ENCODE measurements at places on chromosomes 12 and 14.

DNA sequence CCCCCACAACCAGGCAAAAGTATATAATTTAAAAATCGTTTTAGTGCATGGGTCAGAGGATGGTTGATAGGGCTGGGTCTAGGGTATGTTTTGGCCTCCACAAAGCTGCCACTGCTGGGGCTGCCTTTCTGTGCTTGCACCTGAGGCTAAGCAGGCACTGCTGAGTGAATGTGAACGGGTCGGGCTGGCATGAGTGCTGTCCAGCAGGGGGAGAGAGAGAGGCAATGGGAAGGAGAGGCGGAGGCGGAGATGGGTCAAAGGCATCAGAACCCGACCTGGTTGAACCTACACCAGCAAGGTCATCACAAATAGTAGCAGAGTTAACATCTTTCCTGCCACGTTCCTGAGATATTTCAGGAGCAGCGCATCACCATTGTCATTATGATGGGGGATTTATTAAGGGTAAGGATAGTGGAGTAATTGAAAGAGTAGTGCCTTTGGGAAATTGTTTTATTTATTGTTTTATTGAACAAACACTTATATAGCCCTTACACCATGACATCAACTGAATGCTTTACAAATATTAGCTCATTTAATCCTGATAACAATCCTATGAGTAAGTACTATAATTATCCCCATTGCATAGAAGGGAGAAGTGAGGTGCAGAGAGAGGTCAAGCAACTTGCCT is 5.8 kb upstream of the NRXN3 start:
- no peak for DNase-seq

- no peak for DNase-seq
These were observed 19.0 kb upstream of the CLEC2A start for GRCh38 chr12:9951026-9951675.

DNA sequence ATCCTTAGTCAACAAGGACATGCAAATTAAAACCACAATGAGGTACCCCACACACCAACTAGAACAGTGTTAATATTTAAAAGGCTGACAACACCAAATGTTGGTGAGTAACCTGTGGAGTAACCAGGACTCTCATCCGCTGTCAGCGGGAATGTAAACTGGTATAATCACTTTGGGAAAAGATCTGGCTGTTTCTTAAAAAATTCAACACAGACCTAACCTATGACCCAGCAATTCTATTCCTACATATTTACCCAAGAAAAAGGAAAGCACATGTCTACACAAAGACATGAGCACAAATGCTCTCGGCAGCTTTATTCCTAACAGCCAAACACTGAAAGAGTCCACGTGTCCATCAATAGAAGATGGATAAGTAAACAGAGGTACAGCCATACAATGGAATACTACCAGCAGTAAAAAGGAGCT is 26.6 kb downstream of the NRDE2 start:
- no peak for DNase-seq

- DNase-seq: no peak
These were observed 194.6 kb upstream of the KRR1 start for GRCh38 chr12:75705749-75706711.

DNA sequence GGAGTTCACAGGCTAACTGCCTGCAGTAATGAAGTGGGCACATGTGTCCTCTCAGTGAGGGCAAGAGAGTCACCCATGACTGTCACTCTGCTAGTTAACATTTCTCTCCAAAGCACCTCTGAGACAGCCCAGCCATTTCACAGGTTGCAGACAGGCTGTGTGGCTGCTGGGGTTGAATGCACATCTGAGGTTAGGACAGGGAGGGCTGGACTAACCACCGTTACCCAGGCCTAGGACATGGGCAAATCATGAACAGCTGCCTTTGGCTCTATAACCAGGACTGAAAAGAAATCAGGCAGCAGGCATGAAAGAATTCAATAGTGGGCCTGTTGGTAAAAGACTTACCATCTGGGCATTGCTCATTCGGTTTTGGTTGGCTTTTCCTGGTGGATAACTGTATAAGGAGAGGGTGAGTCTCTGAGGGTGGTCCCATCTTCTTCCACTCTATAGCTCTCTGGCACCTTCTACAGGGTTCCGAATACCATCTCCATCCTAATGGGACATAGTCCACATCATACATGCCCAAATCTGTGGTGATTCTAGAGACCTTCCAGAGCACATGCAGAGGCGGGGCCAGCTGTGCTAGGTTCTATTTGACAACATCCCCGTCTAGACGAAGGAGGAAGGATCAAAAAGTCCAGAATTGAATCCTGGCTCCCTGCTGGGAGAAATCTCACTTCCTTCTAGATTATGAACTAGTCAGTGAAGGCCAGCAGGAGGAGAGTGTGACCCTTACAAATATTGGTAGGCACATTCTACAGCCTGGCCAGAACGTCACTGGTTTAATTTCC is 10.8 kb downstream of the CRACR2A start:
- no peak for DNase-seq

DNA sequence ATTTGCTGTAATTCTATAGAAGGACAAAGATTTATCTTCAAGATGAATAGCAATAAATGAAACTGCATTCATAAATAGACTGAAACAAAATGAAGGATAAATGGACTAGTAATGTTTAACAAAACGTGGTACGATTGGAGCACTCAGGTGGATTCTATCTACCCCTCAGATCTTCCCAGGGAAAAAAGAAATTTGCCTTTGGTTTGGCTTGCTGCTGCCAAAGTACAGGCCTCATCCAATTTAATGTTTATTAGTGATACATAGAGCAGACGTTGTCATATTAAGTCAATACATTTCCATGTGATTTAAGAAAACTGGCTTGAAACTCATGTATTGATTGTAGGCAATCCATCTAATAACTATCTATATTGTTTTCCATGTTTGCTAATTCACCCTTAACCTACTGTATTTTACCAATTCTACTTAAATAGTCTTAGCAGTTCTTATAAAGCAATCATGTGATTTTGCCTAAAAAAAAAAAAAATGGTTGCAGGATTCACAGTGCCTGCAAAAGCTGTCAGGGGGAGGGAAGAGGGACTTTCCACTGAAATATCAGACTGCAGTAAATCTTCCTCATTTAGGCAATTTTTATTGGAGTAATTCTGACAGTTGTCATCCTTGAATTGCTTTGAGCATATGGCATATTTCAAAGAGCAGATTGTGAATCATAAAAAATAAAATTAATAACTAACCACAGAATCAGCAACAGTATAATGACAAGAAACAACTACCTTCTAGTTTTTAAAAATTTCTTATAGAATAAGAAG is 242.2 kb upstream of the NPAS3 start:
- DNase-seq: no peak

DNA sequence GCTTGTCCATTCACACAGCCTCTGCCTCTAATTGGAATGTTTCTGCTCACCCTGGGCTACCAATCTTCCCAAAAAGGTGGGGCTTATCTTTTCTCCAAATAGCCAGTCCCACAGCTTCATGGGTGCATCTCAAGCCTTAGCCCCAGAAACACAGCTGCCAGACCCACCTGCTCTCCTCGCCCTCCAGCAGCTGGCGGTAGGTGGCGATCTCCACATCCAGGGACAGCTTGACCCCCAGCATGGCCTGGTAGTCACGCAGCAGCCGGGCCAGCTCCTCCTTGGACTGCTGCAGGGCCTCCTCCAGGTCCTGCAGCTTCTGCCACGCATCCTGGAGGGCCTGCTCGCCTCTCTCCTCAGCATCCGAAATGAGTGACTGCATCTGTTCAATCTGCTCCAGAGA is 11.1 kb downstream of the KRT77 start:
- DNase-seq: no peak

DNA sequence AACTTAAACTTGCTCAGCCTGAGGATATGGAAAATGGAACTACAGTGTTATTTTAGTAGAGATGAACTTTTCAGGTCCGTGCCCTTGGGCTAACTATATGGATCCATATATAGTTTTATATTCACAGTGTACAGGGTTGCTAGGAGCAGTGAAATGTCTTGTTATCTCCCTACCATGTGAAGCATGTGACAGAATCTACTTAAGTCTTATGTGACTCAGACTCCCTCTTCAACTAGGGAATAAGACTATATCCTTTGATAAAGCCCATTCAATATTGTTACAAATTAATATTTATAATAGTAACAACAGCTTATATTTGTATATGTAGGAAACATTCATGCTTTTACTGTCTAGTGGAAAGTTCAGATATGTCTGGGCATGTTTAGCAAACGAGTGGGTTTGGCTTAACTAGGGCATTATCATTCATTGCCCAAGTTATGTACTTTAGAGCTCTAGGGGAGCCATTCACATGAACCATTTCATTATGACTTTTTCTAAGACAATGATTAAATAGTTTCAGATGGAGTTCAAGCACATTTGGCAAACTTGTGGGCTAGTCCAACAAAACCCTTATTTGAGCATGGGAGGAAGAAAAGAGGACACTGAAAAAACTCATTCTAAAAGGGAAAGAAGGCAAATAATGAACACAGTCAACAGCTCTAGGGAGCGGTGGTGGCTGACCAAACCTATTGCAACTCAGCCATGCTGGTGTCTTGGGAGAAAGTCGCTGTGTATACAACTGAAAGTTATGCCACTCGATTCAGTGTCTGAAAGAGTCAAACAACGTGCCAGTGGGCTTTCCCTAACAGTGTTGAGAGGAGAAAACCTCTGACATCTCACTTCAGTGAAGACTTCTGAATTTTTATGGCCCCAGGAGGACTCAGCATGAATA is 305.9 kb upstream of the G2E3 start:
- DNase-seq: no peak

- DNase-seq: no peak
These were observed 104.8 kb downstream of the KCNK10 start for GRCh38 chr14:88218119-88218915.

DNA sequence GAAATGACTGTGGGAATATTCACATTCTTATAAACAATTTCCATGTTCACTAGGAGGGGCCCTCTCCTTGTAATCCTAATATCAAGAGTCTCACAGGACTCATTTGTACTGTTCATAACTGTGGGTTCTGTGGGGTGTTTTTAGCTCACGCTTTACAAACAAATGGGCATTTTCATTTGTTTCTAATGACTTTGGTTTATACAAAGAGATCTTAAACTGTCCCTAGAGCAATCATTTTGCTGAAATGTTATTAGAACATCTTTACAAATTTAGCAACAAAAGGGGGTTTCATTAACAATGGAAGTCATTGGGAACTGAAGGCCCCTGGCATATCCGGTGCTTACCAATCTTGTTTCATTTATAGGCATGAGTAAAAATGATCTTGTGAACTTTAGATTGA is 370.5 kb downstream of the TRHDE start:
- no peak for DNase-seq

GRCh38 chr14:103121121-103121845 is 2.0 kb upstream of the TNFAIP2 start:
- DNase-seq: no peak

DNA sequence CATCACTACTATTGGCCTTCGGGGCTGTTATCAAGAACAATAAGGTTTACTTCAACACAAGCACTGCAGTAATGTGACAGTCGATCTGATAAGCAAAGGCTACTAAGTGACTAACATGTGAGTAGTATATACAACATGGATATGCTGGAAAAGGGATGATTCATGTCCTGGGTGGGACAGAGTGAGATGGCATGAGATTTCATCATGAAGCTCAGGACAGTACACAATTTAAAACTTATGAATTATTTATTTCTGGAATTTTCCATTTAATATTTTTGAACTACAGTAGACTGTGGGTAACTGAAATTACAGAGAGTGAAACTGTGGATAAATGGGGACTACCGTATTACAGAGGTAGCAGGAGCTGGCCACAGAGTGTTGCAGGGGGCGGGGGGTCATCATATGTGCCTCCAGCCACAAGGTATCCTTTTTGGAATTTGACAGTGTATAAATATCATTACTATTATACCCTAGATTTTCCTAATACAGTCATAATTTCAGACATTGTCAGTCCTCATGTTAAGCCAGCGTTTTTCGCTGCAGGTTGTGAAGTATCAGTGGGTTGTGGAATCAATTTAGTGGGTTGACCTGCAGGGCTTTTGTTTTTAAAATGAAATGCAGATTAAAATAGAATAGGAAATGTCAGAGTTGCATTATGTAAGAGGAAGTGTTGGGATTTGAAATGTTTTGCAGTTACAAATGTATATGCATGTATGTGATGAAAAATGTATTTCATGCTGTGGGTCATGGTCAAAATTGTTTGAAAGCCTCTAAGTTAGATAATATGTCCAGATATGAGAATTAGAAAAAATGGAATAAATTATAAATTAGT is 148.0 kb upstream of the NUDT4 start:
- DNase-seq: no peak

GRCh38 chr12:104683831-104684503 is 227.2 kb downstream of the CHST11 start:
- DNase-seq: no peak

DNA sequence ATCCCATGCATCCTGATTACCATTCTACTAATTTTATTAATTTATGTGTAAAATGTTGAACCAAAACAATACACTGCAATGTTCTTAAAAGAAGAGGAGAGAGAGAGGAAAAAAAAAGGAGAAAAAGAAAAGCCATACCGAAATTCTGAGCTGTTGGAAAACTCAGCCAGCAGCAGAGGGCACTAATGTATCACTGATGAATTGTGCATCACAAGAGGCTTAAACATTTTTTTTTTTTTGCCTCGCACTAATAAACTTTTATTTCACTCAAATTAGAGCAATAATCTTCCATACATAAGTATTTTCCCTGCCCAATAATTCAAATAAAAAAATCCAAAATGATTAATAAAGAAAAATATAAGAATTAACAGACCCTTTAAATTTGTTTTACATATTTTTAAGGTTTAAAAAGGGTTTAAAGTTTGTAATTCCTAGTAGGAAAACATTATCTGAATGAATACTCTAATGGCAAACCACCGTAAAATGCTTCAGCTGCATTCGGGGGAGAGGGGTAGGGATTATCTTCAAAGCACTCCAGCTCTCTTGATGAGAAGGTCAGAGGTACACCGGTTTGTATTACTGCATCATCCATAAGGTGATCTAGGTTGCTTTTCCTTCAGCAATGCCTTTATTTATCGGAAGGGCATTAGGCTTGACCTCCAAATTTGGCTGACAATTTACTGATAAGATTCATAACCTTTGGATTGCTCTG is 41.9 kb downstream of the ATP23 start:
- no peak for DNase-seq

DNA sequence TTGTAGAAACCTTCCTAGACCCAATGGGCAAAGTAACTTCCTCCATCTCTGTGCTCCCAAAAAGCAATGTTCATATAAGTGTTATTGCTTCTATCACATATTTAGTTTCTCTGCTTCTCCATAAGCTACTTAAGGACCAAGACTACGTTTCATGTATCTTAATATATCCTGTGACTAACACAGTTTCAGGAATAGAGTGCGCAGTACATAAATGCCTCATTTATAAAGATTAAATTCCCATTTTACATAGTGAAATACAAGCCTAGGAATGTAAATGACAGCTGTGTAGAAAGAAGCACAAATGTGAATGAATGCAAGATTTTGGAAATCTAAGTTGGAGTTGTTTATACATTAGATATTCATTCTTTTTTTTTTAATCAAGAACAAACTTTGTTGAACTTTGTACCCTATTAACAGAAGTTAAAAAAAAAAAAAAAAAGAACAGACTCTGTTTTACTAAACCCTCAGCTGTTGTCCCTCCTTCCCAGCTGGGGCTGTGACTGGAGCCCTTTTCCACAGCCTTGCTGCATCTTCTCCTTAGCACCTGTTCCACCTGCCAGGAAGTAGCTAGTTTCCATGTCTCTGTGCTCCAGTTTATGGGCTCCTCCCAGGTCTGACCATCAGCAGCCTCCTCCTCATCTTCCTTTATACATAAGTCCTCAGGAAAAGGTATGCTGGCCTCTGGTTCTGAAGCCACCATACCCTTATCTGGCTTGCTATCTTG is 7.0 kb upstream of the METTL17 start:
- no peak for DNase-seq

- no peak for DNase-seq
These were observed 34.7 kb downstream of the GPATCH2L start for GRCh38 chr14:76186308-76187027.
